ENCODE measurements at places on chromosomes 2 and 18.

DNA sequence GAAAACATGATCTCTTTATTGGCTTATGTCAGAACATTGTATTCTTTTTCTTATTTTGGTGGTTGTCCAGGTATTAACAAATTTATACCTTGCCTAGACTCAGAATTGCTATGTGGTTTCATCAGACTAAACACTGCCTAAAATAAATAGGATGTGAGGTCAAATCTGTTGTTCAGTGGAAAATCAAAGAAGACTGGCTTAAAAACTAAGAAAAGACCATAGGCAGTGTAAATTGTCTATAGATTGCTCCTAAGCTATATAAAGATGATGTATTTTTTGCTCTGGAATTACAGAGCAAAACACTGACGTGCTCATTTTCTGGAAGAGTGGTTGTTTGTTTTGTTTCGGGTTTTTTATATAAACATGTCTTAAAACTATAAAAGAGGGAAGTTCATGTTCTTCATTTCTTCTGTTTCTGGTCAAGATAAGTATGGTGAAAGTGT lies 266.0 kb downstream of the ALPK2 start:
- DNase-seq = no peak

DNA sequence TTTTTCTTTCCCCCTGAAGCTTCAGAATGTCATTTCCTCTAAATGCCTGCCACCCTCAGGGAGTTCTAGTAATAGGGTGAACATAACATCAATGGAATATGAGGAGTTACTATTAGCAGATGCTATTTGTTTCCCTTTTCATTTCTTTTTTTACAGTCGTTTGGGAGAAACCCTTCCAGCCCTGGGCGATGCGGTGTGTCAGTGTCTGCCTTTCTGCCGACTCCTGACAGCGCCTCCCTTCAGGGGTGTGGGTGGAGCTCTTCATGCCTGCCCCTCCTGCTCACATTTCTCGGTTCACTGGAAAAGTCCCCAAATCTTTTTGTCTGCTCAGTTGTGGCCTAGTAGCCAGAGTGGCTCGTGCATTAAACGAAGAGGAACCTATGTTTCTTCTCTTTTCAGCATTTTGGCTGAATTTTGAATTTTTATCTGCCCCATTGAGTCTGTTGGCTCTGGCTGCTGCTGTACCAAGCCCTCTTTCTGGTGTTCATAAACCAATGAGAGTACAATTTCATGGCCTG lies 72.3 kb downstream of the FMNL2 start:
- DNase-seq = peak; percentile 71

- DNase-seq = no peak
Measured at GRCh38 chr2:48750128-48750739, 5.3 kb downstream of the LHCGR start.

- no peak for DNase-seq
Measured at GRCh38 chr2:50754514-50754913, 277.4 kb downstream of the NRXN1 start.

GRCh38 chr2:30394096-30394495 lies 53.0 kb upstream of the LCLAT1 start:
- no peak for DNase-seq

GRCh38 chr18:59839931-59840685 lies 59.7 kb upstream of the PMAIP1 start:
- no peak for DNase-seq

DNA sequence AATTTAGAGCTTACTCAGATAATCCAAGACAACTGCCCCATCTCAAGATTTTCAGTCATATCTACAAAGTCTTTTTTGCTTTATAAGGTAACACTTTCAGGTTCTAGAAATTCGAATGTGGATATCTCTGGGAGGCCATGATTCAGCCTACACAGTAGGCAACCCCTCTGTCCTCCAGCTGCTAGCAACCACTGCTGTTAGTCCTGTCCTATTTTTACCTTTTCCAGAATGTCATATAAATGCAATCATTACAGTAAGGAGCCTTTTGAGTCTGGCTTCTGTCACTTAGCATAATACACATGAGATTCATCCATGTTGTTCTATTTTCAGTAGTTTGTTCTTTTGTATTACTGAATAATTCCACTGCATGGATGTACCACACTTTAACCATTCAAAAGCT lies 28.5 kb upstream of the MARCHF7 start:
- no peak for DNase-seq

- no peak for DNase-seq
Measured at GRCh38 chr18:22946846-22947245, 13.7 kb downstream of the RBBP8 start.

DNA sequence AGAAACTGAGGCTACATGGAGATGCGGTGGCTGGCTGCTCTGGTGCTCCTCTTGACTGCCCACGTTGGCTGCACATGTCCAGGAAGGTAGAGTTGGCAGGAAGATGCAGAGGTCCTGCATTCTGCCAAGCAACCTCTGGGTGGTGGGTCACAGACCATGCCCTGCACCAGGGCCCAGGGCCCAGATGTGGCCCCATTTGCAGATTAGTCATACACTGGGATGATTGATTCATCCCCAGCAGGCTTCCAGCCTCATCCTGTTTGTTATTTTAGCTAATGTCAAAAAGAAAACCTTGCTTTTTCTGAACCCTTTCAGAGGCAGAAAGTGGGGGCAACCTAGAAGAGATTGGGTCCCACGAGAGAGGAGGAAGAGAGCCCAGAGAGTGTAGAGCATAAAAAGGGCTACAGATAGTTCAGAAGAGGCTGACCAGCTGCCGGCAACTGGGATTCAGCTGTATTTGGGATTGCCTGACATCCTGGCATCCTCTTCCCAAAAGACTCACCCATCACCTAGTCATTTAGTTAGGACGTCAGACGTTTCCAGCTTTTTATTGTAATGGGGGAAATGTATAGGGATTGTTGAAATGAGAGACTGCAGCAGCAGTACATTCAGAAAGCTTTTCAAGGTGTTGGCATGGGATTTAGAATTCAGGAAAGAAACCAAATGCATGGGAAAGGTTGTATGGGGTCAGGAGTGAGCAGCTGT lies 101.9 kb downstream of the CTIF start:
- DNase-seq = no peak

- no peak for DNase-seq
Measured at GRCh38 chr18:55425698-55426097, 162.3 kb downstream of the TCF4 start.

- DNase-seq = no peak
Measured at GRCh38 chr2:66446941-66447340, 12.0 kb downstream of the MEIS1 start.

DNA sequence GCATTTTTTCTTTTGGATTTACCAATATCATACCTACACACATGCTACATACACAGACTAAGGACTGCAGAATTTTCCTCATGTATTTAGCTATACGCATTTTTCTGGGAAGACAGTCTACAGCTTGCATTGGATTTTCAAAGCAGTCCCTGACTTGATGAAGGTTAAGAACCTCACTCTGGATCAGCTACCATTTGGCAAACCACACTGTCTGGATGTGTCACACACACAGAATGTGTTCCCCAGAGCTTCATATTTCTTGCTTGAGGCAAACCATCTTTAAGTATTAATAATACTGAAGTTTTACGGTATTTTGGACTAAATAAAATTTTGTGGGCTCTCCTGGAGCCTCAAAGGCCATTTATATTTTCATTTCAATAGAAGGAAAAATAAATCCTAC lies 102.3 kb downstream of the TCF4 start:
- DNase-seq = no peak

DNA sequence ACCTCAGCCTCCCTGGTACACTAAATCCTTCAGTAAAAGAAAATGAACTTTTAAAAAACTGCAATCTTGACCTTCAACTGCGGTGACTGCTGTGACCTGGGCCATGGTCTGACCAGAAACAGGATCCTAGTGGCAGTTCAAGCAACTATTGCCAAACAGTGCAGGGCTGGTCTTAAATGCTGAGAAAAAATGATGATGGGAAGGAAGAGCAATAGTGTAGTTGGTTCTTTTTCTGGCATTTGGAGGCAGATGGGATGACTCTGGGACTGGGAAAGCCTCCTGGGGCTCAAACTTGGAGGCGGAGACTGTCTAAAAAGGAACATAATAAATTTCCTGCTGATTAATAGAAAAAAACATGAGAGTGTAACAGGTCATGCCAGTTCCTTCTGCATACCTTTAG lies 45.4 kb downstream of the CHN1 start:
- DNase-seq = no peak

GRCh38 chr2:71693286-71694270 lies 240.2 kb downstream of the DYSF start:
- DNase-seq = no peak

DNA sequence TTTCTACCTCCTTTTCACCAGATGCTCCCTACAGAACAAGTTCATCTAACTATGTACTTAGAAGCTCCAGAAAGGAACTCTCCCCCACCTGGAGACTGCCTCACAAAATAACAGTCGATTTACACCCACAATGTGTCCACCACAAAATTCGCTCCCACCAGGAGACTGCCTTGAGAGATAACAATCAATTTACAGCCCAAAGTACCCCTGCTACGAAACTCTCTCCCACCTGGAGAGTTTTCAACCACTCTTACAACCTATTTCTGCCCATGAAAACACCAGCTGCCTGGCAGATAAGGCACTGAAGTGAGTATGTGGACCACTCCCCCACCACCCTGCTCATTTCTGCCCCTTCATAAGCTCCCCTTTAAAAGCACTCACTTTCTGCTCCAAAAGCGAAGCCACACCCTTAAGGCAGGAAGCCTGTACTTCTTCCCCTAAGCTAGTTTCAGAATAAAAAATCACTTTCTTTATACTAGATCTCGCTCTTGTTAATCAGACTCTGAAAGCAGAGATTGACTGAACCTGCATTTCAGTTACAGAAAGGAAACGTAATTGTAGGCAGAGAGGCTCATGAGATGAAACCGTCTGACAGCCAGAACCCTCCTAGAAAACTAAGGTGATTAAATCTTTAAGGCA lies 94.4 kb upstream of the RBBP8 start:
- DNase-seq = no peak

GRCh38 chr2:148552675-148553331 lies 91.7 kb upstream of the EPC2 start:
- no peak for DNase-seq

DNA sequence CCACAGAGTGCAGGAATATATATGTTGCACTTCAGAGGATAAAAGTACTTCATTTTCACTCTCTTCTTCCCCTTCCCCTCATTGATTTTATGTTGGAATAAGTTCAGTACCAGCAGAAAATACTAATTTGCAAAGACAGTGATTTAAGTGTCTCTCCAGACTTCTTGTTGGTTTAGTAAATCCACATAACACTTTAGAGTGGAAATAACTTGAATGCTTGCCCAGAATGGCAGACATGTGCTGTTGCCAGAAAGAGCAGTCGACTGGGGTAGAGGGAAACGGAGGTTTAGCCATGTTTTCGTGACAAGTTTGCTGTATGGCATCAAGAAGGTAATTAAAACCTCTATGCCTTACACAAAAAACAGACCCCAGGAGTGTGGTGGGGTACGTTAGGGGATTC lies 246.0 kb upstream of the CXCR4 start:
- no peak for DNase-seq

DNA sequence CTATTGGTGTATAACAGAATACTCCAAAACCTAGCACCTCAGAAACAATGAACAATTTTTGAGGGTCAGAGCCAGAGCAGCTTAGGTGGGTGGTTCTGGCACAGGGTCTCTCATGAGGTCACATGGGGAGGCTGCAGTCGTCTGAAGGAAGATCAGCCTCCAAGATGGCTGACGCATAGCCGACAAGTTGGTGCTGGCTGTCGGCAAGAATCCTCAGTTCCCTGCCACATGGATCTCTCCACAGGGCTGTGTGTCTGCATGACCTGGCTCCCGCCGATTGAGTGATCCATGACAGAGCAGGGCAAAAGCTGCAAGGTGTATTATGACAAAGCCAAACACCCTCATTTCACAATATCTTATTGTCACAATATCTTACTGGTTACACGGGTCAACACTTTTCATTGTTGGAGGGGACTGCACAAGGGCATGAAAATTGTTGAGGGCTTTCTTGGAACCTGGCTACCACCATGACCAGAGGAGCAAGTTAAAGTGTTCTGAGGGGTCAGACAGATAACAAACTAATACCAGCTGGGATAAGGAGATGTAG lies 4.2 kb downstream of the MYL12B start:
- DNase-seq = peak; percentile 54

GRCh38 chr2:112483042-112483473 lies 1.1 kb downstream of the TTL start:
- peak; percentile 55 for DNase-seq

DNA sequence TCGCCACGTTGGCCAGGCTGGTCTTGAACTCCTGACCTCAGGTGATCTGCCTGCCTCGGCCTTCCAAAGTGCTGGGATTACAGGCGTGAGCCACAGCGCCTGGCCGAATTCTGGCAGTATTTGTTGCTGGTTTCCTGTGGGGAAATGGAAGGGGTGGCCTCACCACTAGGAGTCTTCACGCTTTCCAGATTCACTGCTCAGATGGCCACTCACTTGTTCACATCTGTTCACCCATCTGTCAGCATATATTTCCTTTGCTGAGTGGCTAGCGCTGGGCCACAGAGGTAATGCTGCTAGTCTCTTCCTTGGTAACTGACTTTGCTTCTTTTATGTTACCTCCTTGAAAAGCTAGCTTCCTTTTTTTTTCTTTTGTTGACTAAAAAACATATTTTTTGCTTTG lies 27.2 kb downstream of the TMEM177 start:
- DNase-seq = no peak

GRCh38 chr18:48767090-48767690 lies 183.6 kb downstream of the SMAD7 start:
- DNase-seq = no peak

DNA sequence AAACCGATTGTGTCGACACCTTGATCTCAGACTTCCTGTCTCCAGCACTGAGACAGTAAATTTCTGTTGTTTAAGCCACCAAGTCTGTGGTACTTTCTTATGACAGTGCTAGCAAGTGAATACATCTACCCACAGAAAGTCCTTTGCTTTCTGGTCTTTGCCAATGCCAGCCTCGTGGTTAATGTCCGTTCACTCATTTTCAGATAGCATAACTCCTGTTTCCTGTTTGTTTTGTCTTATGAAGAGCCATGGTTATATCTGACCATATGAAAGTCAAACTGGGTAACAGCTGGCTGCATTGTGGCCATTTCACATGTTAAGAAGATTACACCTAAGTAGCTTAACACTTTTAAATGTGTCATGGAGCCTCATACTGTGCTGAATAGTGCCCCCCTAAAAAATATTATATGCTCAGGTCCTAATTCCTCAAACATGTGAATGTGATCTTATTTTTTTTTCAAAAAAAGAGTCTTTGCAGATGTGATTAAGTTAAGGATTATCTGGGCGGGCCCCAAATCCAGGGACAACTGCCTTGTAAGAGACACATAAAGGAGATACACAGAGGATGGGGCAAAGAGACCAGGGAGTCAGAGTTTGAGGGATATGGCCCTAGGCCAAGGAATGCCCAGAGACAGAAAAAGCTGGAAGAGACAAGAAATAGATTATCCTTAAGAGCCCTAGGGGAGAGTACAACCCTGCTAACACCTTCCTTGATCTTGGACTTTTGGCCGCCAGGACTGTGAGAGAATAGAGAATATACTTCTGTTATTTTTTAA lies 118.0 kb downstream of the KCNE4 start:
- DNase-seq = no peak

- no peak for DNase-seq
Measured at GRCh38 chr18:13603304-13604019, 122.9 kb downstream of the FAM210A start.

GRCh38 chr2:190781604-190782198 lies 98.9 kb upstream of the GLS start:
- DNase-seq = peak; percentile 59
